ENCODE measurements at places on chromosomes 12 and 14.

DNA sequence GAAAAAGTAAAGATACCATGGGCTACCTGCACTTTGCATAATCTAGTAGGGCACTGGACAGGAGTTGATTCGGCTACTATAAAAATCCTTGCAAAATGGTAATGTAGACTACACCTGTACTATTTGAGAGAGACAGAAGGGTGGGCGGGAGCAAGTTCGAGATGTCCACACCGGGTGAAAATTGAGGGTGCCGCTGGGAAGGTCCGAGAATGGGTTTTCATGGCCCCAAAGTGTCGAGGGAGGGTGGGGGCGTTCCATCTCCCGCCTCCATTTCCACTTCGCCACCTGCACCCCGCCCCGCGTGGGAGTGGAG lies 648 bp downstream of the SNX6 start:
- no peak for DNase-seq

GRCh38 chr14:92927349-92928257 lies 4.7 kb downstream of the CHGA start:
- DNase-seq: no peak

DNA sequence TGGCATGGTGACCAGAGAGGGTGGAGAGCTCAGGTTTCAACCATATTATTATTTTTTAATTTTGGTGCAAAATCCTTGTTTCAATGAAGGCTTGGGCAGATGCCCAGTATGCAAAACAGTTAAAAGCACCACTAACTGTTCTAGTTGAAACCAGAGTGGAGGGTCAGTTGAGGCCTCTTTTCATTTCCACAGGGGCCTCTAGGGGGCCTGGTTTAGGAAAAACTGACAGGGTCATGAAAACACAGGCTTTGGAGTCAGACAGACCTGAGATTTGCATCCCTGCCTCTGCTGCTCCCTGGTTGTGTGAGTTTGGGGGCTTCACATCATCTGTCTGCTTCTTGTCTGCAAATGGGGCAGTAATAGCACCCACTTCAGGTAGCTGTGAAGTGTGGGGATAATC lies 3.3 kb upstream of the RPH3A start:
- no peak for DNase-seq

GRCh38 chr14:104111301-104112112 lies 26.0 kb downstream of the ASPG start:
- DNase-seq: no peak

DNA sequence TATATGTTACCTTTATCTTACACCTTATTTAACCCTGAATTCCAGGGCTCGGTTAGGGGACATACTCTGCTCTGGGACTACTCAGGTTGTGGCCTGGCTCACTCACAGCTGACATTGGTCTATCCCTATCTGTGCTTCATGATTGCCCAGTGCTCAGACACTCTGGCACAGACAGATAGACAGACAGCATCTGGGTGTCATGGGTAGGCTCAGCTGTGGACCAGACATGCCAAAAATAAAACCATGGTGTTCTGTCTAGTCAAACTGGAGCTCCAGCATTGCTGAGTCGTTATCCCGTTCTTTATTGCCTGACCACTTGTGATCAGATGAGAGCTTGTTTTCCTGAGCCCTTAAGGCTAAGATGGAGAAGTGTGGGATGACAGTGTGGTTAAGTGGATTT lies 29.0 kb downstream of the FBXW8 start:
- no peak for DNase-seq

- no peak for DNase-seq
These were observed 23.6 kb downstream of the PYGL start for GRCh38 chr14:50920482-50921230.

DNA sequence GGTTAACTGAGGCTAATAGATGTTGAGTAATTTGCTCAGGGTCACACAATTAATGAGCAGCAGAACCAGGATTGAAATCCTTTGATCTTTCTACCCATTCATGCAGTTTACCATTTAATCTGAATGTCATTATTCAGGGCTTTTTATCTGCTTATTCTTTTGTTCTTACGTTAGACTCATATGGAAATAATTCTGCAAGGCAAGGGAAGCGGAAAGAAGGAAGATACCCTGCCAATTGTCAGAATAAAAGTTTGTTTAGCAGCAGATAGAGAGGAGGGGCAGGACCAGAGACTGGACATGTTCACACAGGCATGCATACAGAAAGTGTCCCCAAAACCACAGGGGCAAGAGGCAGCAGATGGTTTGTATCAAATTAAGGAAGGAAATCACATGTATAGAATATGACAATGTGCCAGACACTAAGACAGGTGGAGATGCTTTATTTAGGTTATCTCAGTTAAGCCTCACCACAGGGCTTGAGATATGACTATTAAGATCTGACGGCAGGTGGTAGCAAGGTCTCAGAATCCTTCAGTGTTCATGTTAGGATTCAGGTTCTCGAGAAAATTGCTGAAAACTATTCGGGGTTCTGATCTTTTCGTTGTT lies 29.8 kb downstream of the BRMS1L start:
- DNase-seq: peak; percentile 7

DNA sequence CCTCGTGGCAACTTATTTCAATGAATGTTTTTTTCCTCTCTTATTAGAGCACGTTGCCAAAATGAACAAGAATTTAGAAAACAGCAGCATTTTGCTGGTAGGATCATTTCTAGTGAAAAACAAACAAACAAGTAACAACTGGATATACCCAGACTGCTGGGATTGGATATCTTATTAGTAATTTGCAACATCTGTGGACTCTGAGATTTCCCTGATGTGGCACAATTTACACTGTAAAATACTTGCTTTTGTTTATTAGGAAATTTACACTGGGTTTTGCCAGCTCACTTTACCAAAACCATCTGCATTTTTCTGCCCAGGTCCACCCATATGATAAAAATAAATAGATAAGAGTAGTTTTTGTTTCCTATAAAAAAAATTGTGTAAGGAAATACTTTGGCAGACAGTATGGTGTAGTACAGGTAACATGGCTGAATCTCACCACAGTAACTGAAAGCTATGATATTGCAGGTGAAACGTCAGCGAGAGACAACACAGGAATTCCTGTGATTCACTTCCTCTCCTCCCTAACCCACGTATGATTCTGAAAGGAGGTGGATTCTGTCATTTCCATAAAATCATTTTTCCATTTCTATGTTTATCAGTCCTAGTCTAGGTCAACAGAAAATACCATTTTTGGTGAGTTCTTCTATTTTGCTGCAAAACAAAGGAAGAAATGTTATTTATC lies 176.2 kb upstream of the NOVA1 start:
- DNase-seq: no peak

GRCh38 chr14:24996930-24997725 lies 52.8 kb downstream of the STXBP6 start:
- peak; percentile 56 for DNase-seq

- DNase-seq: no peak
These were observed 400.6 kb downstream of the RGS6 start for GRCh38 chr14:72332871-72333270.

DNA sequence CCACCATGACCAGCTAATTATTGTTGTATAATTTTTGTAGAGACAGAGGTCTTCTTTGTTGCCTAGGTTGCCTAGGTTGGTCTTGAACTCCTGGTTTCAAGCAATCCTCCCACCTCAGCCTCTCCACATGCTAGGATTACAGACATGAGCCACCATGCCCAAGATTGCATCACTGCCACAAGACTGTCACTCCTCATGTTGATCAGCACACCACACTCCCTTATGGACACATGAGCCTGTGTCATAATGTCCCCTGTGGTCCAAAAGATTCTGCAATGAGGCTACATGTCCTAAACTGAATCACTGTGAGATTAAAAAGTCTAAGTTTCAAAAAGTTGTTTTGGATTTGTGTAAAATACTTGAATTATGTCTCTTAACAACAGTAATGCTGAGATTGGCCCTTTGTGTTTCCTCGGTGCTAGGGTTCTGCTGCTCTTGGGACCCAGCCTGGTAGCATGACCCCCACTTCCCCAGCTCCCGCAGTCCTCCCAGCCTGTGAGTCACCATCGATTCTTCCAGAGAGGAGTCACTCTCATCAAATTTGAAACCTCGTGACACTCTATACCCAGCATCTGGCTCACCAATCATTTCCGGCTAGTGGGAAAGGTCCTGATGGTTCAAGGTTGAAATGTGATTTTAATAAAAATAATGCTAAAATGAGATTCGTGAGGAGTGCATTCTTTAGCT lies 890.9 kb downstream of the VRK1 start:
- DNase-seq: no peak

DNA sequence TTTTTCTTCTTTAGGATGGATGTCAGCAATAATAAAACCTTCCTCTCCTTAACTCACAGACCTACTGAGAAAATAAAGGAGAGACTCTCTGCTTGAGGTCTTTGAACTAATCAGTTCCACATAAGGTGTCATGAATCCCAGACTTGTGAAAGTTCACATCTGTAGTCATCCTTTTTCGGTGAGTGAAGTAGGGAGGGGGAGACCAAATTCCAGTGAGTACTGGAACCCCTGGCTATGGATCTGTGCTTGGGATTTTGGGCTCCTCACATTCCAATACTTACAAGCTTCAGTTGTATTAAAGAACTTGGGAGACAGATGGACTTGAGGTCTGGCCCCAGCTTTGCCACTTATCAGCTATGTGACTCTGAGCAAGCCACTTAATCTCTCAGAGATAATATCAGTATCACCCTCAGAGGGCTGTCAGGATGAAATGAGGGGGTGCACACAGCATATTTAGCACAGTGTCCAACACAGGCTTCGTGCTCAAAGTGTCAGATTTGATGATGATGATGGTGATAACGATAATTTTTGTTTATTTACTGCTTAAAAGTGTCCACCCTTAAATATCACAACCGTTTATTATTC lies 34.8 kb upstream of the APPL2 start:
- DNase-seq: no peak

- no peak for DNase-seq
These were observed 1031.8 kb downstream of the GALC start for GRCh38 chr14:86961106-86961716.

GRCh38 chr14:36746872-36747271 lies 85.2 kb downstream of the PAX9 start:
- DNase-seq: no peak

DNA sequence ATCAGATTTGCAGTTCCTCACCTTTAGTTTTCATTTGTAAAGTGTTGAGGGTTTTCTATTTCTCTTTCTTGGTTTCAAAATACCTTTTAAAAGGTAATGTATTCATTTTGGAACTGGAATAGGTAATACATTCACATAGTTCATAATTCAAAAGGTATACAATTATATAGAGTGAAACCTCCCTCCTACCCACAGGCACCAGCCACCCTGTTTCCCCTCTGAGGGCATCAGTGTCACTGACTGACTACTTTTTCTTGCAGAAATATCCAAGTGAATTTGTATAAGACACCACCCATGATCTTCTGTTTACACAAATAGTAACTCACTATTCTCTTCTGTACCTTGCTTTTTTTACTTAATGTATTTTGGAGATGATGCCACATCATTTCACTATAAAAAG lies 139.6 kb upstream of the EGLN3 start:
- no peak for DNase-seq

DNA sequence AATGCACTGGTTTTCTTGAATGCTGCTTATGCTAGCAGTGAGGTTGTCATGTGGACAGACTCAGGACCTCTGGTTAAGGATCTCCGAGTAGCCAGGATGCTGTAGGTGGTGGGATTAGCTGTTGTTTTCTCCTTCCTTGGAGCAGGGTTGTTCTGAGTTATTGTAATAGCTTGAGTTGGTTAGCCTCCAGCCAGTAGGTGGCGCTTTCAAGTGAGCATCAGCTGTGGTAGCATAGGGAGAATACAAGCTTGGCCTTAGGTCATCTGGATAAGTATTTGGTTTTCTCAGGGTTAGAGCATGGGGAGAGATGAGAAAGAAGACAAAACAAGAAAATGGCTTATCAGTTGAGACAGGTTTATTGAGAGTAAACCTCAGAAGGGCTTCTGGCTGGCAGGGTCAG lies 299.7 kb upstream of the FBXO33 start:
- DNase-seq: no peak

DNA sequence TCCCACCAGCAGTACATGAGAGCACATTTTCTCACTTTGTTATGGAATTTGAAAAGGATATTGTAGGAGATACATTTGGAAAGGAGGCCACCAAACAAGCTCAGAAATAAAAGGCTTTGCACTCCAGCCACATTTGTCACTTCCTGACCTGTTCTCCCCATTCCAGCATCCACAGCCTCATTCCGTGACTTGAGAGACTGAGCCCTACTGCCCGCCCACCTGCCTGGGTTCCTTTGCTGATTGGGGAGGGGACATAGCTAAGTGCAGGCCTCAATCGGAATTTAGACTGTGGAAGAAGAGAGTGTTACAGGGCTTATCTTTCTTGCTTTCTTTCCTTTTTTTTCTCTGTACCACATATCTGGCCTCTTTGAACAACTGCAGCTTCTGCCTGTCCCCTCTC lies 735.4 kb upstream of the TMEM132C start:
- DNase-seq: no peak

- peak; percentile 71 for DNase-seq
These were observed 199.5 kb upstream of the CAND1 start for GRCh38 chr12:67069451-67070306.

- no peak for DNase-seq
These were observed 62.3 kb downstream of the GCH1 start for GRCh38 chr14:54840336-54840735.

Measured in small intestine (tissue), 16 donors.